Ecto neural progenitor cell (in vitro differentiated cells): ENCODE measurements at places on chromosomes 11 and 22.
A peak's percentile ranks its signal among the peaks of the same experiment; 100 is the strongest.

DNA sequence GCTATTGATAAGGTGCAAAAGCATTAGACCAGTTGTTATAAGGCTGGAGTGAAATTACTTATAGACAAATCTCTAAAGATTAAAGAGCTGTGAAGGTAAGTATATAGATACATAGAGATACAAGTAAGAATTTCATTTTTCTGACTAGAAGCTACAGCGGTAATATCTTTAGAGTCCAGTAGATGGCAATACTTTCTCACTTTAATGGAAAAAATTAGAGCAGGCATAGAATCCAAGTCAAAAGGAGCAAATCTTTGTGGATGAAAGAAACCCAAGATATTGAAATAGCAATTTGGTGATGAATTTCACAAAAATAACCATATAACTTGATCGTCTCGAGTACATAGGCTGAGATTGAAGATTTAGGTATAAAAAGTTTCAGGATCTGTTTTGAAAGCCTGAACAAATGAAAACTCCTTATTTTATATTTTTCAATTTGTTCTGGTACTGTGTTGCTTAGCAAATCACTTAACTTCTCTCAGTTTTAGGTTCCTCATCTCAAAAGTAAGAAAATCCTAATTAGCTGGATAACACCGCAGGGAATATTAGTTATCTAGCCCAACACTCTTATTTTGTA is 81.9 kb downstream of the UVRAG start:
- no peak for DNase-seq

- no peak for DNase-seq
Measured at GRCh38 chr11:40291329-40291728, 1168.1 kb downstream of the LRRC4C start.

GRCh38 chr11:109865548-109866186 is 227.5 kb upstream of the ZC3H12C start:
- DNase-seq = no peak

DNA sequence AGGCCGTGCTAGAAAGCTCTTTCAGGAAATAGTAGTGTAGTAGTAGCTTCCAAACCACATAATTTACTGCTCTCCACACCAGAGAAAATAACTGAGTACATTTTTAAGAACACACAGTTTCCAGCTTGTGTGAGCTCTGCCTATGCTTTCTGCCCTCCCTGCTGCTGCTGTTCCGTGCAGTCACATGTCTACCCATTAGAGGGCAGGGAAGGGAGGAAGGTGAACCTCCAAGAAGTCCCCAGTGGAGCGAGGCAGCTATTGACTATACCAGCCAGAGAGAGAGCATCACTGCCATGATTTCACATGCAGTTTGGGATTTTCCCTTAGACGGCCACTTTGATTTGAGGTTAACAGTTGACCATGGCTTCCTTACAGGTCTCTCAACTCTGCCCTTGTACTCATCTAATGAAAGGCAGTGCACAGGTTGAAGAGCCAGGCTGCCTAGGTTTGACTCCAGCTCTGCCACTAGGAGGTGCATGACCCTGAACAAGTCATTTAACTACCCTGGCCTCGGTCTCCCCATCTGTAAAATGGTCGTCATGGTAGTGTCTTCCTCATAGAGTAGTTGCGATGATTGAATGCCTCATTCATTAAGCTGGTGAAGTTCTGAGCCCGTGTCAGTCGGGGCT is 19.7 kb upstream of the CTTN start:
- no peak for DNase-seq

DNA sequence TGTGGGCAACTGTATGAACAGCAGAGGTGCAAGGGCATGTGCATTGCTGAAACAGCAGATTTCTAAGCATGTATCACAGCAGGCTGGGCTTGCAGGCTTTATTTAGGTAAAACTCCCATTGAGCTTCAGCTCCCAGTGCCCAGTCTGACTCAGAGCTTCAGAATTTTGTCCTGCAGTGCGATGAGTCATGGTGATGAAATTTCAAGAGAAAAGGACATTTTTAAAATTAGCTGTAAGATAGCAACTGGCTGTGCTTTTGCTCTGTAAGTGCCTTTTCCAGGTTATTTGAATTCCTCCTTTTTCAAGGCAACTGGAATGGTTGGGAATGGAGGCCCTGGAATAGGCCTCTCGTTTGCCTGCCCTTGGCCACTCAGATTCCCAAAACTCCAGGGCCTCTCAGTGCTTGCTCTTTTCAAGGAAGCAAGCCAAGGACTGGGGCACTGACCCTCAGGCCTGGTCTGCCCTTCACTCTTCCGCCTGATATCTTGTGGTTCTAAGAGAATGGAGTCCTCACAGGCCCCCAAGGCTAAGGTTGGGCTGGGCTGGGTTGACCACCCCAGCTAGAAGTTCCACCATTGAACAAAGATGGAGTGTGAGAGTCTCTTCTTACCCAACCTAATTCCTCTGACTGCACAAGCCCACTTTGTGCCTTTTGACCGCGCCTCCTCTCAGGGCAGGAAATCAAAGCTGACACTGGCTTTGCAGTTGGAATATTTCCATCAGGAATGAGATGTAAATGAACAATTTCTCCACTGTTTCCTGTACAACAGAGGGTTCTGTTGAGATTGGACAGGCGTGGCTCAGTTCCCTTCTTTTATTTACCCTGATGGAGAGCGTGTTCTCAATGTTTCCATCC is 59.5 kb upstream of the PRSS23 start:
- DNase-seq = no peak

GRCh38 chr11:131370901-131371790 is 731 bp downstream of the NTM start:
- no peak for DNase-seq

DNA sequence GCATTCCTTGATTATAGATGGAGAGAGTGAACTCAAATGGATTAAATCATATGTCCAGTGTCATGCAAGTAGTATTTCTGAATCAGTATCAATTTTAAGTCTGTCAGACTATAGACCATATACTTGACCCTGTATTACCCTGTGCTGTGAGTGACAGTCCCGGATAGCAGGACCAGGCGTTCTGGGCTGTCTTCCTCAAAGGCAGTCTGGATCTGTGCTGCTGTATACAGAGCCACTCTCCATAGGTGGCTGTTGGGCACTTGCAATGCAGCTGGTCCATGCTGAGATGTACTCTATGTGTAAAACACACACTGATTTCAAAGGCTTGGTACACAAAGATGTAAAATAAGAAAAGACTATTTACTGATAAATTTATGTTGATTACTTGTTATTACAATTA is 294.3 kb downstream of the OPCML start:
- no peak for DNase-seq

GRCh38 chr22:41431656-41432055 is 14.9 kb downstream of the TOB2 start:
- DNase-seq = no peak

DNA sequence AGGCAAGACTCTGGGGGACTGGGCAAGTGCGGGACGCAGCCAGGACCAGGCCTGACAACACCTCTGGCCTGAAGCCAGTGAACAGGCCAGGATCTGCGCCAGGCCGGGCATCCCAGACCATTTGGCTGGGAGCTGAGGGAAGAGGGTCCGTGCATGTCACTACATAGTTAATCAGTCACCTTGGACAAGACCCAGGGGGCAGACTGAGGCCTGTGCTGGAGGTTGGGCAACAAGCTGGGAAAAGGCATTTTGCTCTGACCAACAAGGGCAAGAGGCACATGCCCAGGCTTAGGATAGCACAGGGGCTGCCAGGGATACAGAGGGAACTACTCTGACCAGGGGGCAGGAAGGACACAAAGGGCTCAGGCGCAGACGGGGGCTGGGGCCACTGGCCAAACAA is 7.0 kb upstream of the CHADL start:
- DNase-seq = no peak

GRCh38 chr22:38879108-38879729 is 7.2 kb upstream of the CBX6 start:
- DNase-seq = no peak

DNA sequence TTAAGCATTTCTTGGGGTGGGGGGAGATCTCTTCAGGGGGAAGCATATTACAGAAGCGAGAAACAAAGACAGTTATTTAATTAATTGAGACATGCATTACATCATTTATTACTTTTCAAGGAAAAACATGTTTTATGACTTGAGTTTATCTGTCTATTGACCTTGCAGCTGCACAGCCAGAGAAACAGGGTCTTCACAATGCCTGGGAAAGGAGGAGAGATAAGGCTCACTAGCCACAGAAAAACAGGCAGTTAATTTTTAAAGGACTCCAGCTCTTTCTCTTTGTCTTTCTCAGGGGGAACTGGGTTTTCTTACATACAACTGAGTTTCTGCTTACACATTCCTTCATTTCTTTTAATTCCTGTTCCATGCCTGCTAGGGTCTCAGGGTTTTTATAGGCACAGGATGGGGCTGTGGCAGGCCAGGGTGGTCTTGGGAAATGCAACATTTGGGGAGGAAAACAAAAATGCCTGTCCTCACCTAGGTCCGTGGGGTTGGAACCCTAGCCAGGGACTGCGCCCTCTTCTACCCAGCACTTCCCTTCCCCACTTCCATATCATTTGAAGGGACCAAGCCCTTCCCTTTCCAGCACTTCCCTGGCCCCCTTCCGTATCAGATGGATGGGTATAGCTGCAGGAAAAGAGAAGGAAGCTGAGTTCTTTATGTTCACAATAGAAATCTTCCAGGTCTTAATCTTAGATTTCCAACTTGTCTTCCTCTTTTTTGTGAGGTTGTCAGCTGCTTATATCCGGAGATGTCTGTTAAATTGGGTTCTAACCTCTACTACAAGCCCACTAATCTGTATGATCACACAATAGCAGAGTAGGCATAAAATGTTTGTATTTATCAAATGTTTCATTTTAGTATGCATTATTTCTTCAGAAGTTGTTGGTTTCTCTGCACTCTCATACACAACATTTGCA is 38.3 kb downstream of the BIRC2 start:
- no peak for DNase-seq

DNA sequence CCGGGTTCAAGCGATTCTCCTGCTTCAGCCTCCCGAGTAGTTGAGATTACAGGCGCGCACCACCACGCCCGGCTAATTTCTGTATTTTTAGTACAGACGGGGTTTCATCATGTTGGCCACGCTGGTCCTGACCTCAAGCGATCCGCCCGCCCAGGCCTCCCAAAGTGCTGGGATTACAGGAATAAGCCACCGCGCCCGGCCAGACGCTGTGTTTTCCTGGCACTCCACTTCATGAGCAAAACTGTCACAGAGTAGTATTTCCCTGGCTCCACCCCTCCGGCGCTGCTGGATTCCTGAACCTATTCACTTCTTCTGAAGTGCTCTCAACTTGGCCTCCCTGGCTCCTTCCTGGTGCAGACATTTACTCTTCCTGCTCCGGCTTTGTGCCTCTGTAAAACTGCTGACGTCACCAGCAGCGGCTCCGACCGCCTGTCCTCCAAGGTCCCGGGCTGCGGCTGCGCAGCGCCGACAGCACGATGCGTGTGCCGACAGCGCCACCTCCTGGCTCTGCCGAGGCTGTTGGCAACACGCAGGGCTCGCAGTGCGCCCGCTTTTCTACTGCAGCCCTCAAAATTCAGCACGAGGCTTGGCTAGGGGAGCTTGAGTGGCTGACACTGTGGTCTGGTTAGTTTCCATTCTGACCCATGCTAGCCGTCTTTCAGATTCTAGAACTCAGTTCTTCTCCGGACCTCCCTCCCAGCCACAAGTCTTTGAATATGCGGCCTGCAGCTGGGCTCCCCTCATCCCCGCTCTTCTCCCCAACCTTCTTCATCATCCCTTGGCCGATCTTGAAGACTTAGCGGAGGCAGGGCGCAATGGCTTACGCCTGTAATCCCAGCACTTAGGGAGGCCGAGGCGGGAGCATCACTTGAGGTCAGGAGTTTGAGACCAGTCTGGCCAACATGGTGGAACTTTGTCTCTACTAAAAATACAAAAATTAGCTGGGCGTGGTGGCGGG is 36.6 kb downstream of the APOL3 start:
- peak; percentile 94 for DNase-seq

GRCh38 chr22:27621486-27622070 is 180.0 kb downstream of the MN1 start:
- no peak for DNase-seq

DNA sequence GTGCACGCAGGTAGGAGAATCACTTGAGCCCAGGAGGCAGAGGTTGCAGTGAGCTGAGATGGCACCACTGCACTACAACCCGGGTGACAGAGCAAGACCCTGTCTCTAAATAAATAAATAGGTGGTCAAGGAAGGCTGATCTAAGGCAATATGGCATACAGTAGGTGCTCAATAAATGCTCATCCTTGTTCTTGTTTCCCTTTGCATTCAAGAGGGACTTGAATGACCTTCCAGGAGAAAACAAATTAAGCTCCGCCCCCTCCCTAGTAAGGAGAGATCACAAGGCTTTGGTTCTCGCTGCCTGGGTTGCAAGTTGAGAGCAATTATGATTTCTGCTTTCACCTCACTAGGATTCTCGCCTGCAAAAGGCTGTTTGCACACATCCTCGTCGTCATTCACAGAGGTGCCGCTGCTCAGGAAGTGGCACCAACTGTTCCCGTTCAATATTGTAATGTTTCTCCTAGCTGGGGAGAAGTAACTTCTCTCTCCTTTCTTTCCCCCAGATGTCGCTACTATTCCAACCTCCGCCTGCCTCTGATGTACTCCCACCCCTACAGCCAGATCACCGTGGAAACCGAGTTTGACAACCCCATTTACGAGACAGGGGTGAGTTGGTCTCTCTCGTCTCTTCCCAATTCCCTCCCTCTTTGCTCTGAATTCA is 51.8 kb upstream of the ASPHD2 start:
- no peak for DNase-seq

DNA sequence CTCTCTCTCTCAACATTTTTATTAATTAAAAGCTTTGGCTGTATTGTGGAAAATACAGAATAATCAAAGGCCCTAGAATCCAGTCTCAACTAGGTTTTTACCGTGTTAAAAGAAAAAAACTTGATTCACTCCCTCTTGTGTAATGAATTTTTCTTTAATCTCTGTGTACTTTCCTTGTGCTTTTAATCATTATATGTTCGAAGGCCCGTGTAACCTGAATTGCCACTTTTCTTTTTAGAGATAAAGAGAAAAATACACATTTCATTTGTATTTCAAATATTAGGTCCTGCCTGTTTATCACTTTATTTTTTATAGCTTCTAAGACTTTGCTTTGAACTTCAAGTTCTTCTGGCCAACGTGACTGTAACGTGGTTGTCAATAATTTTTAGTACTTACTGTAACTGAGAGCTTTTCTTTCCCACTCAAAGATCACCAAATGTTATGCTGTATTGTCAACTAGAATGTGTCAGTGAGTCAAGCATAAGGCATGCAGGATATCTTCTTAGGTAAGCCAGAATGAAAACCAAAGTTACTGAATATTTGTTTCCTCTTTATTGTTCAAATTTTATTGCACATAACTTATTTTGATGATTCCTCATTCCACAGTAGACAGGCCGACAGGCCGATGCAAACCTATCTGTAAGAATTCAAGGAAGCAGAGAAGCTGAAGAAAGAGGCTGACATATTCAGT is 23.3 kb upstream of the FAR1 start:
- DNase-seq = no peak

DNA sequence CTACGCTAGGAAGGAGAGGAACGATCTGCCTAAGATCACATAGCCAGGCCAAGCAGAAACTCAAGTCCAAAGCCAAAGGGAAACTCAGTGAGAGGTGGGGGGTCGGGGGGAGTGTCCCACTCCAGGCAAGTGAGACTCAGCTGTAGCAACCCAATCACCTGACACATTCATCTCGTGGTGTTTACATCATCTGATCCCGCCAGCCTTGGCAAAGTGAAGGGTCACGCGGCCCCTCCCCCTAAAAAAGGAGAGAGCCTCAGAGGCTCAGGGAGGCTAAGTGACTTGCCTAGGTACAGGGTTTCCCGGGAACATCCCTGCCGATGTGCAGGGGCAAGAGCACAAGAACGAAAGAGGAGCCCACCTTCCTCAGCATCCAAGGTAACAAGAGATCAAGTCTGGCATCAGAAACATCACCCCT is 21.5 kb downstream of the MYH9 start:
- no peak for DNase-seq

- DNase-seq = no peak
Measured at GRCh38 chr11:121206810-121207209, 85.8 kb upstream of the SC5D start.
